ENCODE measurements at places on chromosomes 16 and 17.

DNA sequence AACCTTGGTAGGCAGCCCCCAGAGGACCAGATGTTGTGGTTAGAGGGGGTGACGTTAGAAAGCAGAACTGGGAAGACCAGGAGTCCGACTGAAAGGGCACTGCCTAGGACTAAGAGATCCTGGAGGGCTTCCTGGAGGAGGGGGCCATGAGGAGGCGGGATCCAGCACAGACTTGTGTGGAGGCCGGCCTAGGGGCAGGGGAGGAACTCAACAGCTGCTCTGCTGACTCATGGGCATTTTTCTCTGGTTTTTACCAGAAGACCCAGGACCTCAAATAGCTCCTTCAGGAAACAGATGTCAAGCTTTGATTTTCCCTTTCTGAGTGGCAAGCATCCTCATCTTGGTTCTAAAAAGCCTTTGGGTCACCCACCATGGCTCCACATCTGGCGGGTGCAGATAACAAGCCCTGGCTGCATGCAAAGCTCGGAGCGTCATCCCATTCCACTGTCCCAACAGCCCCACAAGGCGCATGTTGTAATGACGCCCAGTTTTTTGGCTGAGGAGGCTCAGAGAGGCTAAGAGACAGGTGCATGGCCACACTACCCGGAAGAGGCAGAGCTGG is 29.0 kb downstream of the IL21R start:
- no peak for DNase-seq

DNA sequence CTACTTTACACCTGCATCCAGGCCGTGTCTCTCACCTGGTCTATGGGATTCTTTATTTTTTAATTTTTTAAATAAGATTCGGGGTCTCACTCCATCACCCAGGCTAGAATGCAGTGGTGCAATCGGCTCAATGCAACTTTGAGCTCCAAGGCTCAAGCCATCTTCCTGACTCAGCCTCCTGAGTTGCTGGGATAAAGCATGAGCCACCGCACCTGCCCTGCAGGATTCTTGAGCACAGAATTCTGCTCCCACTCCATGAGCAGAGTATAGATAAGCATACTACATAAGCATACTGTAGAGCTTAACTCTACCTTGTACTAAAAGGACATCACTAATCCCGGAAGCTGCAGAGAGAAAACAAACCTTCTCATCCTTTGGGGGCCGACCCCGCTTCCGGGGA is 15.5 kb downstream of the GLYR1 start:
- DNase-seq: no peak

GRCh38 chr16:60485872-60486489 is 1550.3 kb downstream of the CDH8 start:
- no peak for DNase-seq

GRCh38 chr17:51128076-51128475 is 7.4 kb upstream of the SPAG9 start:
- no peak for DNase-seq

GRCh38 chr17:61251939-61252865 is 147.4 kb upstream of the TBX2 start:
- no peak for DNase-seq

GRCh38 chr16:74202009-74202408 is 94.6 kb upstream of the PSMD7 start:
- no peak for DNase-seq

- no peak for DNase-seq
Observed at GRCh38 chr17:78715000-78715771, 66.9 kb downstream of the CYTH1 start.
